ENCODE measurements at places on chromosomes 7 and 10. TPM values are rescaled to one million over a fixed set of nuclear protein-coding genes. Genes with fewer than 3 reads are reported as not detected.

Gene UBE2H
- 29.5 TPM for total RNA-seq

Gene JCAD
- total RNA-seq: under 0.01 TPM

Gene MEST
- 2.2 TPM for total RNA-seq

Gene RNF148
- total RNA-seq: 1.4 TPM

Gene TAC1
- not detected for total RNA-seq

Measured in melanocyte of skin (primary cell).